Anterior cingulate cortex (tissue), 58 donors: ENCODE measurements at places on chromosomes 12 and 14.

DNA sequence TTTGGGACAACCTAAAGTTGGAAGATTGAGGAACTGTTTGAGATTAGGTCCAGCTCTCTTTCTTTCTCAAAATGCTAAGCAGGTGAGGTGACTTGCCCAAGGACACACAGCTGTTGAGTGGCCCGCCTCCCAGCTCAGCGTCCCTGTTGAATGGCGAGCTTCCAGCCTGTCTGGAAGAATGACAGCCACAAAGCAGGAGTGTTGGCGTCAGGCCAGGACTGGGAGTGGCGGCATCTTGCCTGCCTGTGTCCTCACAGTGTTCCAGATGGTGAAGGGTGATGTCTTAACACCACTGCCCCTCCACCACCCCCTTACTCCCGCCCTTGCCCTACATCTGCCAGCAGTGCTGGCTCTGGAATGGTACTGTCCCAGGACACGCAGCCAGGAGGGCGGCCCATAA, 4.4 kb upstream of the CEBPE start:
- DNase-seq: no peak

DNA sequence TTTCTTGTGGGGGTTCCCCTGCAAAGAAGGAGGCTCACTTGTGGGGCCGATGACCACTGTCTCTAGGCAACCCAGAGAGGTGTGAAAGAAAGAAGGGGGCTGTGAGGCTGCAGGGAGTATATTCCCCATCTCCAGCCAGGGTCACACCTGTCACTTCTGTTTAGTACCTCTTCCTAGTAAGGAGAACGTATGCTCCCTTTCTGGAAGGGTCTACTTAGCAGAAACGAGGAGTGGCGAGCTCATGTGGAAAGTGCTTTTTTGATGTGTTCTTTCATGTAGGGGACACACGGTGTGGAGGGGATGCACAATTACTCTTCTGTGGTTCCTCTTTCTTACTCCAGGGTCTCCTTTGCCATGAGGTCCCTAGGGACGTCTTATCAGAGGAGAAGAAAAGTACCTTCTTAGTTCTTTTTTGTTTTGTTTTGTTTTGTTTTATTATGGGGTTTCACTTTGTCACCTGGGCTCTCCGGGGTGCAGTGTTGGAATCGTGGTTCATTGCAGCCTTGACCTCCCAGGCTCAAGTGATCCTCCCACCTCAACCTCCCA, 58.3 kb downstream of the PRKCH start:
- DNase-seq: no peak

DNA sequence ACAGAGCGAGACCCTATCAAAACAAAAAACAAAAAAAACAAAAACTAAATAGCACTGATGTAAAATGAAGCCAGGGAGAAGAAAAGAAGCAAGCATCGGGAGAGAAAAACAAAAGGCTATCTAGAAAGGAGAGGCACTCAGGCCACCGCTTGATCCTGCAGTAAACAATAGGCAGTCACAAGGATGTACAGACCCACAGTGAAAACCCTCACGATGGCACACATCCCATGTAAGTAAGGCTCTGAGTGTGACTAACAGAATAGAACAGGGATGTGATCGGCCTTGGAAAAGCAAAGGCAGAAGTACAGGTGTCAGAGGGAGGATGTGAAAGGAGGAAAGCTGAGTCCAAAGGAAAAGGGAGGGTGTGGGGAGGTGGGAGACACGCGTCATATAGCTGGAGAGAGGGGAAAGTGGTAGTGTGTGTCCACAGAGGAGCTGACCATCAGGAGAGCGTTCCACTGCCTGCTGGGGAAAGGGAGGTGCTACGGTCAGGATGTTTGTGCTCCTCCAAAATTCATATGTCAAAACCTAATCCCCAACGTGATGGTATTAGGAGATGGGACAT, 31.5 kb downstream of the CAMKK2 start:
- DNase-seq: no peak

DNA sequence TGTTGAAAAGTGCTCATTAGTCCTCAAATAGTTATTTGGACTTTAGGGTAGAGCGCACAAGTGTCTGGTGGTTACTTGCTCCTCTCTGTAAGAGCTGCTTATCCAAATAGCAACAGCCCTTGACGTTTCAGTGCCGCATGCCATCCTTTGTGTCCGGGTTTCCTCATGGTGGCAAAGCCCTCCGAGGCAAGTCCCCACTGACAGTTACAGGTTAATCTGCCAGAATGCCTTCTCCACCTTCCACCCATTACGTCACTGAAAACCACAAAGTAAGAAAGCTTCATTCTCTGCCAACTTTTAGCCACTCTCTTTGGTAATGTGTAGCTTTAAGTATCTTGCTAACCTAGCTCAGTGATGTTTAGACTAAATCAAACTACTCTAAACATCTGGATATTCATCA, 78.6 kb downstream of the POLR3B start:
- DNase-seq: no peak

- no peak for DNase-seq
Measured at GRCh38 chr12:120102189-120103043, 14.1 kb downstream of the RAB35 start.

- no peak for DNase-seq
Measured at GRCh38 chr12:123634142-123634561, 523 bp downstream of the GTF2H3 start.

- DNase-seq: no peak
Measured at GRCh38 chr12:45093051-45093450, 42.2 kb upstream of the DBX2 start.

DNA sequence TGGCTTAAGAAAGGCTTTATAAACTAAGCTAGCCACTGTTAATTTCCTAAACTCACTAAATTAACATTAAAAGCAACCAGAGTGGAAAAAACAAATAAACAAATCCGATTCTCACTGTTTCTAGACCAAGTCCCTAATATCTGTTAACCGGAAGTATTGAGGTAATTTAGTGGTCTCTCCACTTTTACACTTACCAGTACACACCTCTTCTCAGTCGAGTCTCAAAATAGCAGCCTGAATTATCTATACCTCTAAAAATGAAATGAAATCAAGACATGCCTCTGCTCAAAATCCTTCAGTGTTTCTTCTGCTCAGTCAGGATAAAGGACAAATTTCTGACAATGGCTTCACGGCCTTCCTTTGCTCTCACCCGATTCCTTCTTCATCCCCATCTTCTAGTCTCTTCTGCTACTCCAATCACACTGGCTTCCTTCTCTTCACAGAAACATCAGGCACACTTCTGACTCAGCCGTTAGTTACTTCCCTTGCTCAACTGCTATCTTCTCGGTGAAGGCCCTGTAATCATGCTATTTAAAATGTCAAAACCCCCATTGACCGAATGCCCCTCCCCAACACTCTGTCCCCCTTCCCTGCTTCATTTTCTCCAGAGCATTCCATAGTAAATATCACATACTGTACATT, 161.3 kb downstream of the KITLG start:
- DNase-seq: no peak

GRCh38 chr12:7637615-7638014, 28.1 kb downstream of the APOBEC1 start:
- no peak for DNase-seq

DNA sequence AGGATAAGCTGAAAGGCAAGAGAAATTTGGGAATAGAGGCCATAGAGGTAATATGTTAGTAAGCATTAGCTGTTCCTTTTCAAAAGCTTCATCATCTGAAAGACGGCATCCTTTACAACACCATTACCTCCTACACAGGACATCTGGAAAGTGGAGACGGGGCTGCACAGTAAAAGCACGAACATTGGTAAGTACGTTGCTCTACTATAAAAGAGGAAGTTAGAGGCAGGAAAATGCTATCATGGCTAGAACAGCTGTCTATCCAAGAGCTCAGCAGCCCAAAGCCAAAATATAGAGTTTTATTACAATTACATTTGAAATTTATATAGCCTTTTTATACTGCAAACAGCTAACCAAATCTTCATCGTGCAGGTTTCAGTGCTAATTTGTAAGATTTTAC, 172.3 kb upstream of the GRIP1 start:
- DNase-seq: no peak

DNA sequence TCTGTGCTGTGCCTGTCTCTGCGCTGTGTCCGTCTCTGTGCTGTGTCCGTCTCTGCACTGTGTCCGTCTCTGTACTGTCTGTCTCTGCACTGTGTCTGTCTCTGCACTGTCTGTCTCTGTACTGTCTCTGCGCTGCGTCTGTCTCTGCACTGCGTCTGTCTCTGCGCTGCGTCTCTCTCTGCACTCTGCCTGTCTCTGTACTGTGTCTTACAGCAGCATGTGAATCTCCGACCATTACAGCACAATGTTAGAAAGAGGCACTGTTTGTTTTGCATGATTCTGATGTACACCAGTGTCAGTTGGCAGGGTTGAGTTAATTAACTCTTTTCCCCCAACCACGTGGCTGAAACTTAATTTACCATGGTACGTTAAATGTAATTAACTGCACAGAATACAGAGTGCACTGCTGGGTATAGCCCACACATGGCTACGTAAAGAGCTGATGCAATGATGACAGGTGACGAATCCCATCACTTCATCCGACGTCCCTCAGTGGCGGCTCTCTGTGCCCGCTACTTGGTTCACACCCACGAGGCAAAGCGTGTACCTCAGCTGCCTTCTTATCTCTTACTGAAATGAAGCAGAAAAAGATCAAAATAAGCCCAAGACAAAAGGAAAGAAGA, 127.7 kb upstream of the SFSWAP start:
- DNase-seq: no peak

DNA sequence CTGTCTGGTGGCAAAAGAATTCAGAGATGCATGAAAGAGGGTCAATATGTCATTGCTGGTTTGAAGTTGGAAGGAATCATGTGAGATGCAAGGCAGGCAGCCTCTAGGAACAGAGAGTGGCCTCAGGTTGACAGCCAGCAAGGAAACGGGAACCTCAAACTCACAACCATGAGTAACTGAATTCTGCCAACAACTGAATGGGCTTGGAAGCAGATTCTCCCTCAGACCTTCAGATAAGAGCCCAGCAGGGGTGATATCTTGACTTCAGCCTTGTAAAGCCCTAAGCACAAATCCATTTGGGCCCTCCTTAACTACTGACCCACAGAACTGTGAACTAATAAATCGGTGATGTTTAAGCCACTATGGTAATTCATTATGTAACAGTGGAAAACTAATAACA, 35.8 kb downstream of the USP15 start:
- DNase-seq: no peak

- DNase-seq: no peak
Measured at GRCh38 chr12:57613427-57614109, 2.3 kb downstream of the ARHGEF25 start.

DNA sequence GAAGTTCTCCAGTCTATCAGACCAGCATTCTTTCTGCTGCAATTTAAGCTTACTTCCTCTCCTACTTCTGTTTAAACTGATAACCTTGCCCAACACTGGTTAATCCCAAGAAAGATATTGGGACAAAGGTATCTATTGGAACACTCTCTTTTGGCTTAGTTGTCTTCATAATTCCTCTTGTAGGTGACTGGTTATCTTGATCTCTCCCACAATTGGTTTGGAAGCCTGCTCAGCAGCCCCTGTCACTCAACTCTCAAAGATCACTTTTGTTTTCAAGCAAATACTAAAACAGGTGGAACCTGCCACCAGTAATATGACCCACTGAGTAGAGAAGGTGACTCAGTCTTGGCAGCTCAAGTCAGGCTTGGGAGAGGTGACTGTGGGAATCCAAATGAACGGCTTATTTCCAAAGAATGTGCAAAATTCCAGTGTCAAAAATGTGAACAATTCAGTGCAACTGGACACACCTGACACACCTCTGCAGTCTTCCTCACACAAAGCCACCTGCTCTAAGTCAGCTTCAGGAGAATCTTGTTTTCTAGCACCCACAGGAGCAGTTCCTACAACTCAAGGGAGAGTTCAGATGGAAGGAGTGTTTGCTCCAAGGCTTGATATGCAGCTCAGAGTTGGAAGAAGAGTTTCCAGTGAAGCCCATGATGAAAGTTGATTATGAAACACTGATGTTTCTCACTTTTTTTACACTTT, 83.2 kb upstream of the SLC38A2 start:
- no peak for DNase-seq

GRCh38 chr12:20018406-20018805, 349.9 kb upstream of the PDE3A start:
- no peak for DNase-seq

DNA sequence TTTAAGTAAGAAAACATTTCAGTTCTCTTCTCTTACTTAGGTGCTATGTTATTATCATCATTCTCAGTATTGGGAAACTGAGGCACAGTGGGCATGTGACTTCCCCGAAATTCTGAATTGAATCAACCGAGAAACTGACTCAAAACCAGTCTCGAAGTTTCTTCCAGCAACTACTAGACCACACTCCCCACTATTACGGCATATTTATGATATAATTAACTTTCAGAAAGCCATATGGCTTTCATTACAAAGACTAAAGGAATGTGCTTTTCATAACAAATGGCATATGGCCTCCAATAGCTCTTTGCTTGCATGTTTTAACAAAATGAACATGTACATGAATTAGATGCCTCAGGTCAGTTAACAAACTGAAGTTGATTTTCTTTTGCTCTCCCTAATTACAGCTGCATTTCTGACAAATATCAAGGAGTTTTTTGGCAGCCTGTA, 182.9 kb upstream of the SLC38A2 start:
- no peak for DNase-seq

DNA sequence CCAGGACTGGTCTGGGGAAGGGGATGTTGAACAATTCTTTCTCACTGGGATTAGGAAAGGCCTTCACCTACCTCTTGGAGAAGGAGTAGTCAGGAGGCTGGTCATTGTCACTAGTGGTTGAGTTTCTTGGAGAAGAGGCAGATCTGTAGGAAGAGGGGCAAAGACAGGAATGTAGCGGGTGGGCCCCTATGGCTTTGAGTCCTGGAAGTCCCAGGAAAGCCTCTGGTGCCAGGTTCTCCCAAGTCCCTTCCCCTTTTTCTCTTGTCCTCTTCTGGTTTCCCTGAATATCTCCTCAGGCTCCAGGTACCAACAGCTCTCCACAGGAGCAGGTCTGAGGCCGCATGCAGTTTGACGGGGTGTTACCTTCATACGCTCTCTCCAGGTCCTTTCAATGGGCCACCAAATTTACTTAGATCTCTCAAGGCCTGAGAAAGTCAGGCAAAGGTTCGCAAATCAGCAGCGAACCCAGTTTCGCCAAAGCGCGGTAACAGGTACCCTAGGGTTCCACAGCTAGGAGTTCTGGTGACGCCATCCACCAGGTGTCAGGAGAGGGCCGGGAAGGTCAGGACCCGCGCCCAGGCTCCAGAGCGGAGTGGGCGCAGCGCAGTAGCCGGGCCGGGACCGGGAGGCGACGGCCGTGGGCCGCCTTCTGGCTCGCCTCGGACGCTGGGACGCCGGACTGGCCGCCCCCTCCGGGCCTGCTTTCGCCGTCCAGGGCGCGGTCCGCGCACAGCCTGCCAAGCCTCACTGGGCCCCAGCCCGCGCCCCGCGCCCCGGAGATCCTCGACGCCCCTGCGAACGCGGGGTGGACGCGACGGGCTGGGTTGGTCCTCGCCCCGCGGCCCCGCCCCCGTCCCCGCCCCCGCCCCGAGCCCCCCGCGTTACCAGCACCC, 795 bp downstream of the SMAGP start:
- no peak for DNase-seq

- no peak for DNase-seq
Measured at GRCh38 chr12:22682663-22683062, 57.7 kb downstream of the ETNK1 start.
